ENCODE measurements at places on chromosomes 13 and 19. TPM values are rescaled to one million over a fixed set of nuclear protein-coding genes. Genes with fewer than 3 reads are reported as not detected.

The SMIM17 gene
- total RNA-seq, result not detected

The PDCD5 gene
- total RNA-seq, result 127 TPM

The ZNF805 gene
- total RNA-seq, result 19.8 TPM

The CRLF1 gene
- total RNA-seq, result 2.8 TPM

GRCh38 chr13:32940601-32941000 is 75.6 kb upstream of the KL start:
- DNase-seq, result no peak

DNA sequence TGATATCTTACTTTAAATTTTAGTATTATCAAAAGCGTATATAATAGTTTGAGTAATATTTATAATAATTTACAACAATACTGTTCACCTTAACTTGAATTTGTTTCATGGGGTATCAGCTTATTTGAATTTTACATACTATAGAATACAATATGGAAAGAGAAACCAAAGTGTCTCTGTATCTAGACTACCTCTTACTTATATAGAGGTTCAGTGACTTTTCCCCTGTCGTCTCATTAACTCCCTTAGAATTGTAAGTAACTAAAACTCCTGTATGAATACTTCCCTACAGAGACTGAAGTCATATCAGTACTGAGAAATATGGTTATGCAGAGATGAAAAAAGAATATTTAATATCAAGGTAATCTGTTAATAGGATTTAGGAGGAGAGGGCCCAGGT is 26.8 kb downstream of the COG6 start:
- no peak for DNase-seq

DNA sequence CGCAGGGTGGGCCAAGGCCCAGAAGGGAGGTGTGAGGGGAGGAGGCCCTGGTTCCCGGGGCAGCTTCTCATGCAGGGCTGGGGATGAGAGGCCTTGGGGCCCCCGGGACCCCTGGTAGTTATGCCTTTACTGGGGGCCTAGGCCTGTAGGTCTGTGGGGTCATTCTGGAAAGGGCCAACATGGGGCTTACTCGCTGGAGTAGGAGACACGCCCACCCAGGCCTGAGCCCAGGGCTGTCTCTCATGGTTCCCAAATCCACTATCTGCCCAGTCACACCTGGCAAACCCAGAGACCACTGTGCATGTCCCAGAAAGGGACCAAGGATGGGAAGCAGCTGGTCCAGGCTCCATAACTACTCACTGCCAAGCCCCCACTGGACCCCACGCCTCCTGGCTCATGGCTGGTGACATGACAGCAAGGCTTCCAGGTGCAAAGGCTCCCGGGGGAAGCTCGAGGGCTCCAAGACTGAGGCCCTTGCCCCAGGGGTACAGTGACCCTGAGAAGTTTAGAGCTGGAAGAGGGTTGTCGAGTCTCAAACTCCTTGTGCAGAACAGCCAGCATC is 64.2 kb upstream of the ATP12A start:
- no peak for DNase-seq

DNA sequence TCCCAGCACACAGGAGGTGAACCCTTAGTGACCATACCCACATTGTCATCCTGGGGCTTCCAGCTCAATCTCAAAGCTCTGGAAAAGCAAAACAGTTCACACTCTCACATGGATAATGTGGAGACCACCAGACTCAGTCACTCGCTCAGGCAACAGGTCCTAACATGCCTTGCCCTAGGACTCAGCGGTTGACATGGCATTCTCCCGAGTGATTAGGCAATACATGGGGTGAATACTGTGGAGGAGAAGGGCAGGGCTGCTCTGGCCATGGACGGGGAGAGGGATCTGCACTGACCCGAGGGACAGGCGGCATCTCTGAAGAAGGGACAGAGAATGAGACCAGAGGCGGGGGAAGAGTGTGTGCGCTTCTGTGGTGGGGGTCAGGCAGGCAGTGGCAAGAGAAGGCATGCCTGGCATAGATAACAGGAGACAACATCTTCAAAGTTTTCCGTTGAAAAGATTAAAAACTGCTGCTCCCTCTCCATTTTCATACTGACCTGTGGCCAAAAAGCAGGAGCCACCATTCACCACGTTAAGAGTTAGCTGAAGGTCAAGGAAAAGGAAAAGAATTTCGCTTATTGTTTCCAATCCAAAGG is 44.5 kb upstream of the EPHX3 start:
- no peak for DNase-seq

GRCh38 chr13:101919541-101920181 is 467.2 kb downstream of the ITGBL1 start:
- no peak for DNase-seq

- DNase-seq, result no peak
Observed at GRCh38 chr13:84997858-84998257, 801.4 kb downstream of the SLITRK6 start.

- DNase-seq, result no peak
Observed at GRCh38 chr13:100394005-100394695, 194.4 kb downstream of the GGACT start.

GRCh38 chr13:74674720-74675119 is 540.5 kb upstream of the KLF12 start:
- DNase-seq, result no peak

GRCh38 chr19:5686326-5686646 is 3.8 kb upstream of the RPL36 start:
- no peak for DNase-seq

- no peak for DNase-seq
Observed at GRCh38 chr19:35285095-35285449, 2.7 kb downstream of the HAMP start.
